Prostate gland (tissue), 2 donors: ENCODE measurements at places on chromosomes 6 and 20. TPM values are rescaled to one million over a fixed set of nuclear protein-coding genes. Genes with fewer than 3 reads are reported as not detected.

DNA sequence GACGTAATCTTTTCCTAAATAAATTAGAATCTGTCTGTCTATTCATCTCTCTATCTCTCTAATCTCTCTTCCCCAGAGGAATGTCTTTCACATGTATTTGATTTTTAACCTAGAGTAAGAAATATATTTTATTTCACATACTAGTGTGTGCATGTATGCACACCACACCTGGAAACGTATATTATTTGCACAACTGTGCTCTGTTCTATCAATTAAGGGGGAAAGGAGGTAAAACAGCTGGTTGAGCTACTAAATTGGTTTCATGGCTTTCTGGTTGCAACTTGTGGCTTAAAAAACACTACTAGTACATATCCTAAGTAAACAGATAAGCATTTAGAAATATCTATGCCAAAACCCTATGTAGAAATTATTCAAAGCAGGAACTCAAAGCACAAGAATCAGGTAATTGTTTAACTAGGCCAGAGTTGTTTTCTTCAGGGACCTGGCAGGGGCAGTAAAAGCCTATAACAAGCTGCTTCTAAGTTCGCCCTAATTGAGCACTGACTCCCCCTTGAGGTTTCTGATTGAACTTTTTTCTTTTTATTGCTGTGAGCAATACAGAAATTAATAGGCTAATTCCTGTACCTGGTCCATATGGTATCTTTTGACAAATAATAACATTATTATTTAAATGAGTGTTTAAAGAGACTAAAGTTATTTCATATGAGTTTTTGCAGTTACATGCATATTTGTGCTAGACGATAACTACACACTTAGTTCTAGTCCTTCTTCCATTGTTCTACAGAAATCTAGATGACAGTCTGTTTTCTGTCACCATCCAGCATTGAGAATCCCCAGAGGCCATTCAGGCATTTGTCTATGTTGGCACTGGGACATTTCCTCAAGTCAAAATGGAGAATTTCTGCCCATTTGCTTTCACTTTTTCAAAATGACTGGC, 88.6 kb downstream of the MCHR2 start:
- no peak for DNase-seq

DNA sequence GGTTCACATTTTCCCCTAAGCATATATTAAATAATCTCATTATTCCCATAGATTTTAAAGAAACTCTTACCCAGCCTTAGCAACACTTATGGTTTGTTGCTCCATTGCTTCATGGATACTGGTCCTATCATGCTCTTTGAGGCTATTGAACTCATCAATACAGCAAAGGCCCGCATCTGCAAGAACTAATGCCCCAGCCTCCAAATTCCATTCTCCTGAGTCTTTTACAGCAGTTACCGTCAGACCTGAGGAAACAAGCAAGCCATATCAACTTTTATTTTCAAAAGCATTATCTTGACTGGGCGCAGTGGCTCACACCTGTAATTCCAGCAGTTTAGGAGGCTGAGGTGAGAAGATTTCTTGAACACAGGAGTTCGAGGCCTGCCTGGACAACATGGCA, 37.7 kb upstream of the ASF1A start:
- no peak for DNase-seq

DNA sequence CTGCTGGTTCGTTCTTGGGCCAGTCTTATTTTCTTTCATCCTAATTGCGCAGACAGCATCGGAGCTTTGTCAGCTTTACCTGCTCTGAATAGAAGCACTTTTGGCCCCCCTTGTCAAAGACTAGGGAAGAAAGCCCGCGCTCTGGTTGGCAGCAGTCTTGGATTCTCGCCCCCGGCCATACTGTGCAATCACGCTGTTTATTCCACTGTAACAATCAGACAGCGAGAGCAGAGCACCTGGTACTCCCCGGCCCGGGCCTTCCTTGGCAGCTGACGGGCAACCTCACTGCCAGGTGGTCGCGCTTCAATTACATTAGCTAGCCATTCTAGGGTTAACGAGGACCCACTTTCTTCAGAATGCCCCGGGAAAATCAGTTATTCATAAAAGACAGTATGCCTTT, 72.6 kb downstream of the INSM1 start:
- DNase-seq, result no peak

DNA sequence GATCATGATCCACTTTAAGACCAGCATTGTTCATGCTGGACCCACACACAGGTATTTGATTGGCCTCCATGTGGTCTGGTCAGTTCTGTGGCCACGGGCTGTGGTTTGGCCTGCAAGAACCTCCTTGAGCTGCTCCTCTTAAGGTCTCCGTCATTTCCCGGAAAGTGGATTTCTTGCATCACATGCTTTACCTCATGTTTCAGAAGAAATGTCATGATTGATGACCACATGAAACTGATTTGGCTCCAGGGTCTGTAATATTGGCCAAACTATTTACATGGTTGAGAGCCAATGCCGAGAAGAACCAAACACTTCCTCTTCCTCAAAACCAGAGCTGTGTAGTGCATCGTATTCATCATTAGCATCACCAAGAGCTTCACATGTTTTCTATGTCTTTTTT, 13.2 kb upstream of the RSPH3 start:
- no peak for DNase-seq

The PANK2 gene
- 53.9 TPM for total RNA-seq

The SRSF12 gene
- 5.7 TPM for total RNA-seq

The PPT2 gene
- 32.9 TPM for total RNA-seq
